ENCODE measurements at places on chromosomes 12 and 14.
A peak's percentile ranks its signal among the peaks of the same experiment; 100 is the strongest.

DNA sequence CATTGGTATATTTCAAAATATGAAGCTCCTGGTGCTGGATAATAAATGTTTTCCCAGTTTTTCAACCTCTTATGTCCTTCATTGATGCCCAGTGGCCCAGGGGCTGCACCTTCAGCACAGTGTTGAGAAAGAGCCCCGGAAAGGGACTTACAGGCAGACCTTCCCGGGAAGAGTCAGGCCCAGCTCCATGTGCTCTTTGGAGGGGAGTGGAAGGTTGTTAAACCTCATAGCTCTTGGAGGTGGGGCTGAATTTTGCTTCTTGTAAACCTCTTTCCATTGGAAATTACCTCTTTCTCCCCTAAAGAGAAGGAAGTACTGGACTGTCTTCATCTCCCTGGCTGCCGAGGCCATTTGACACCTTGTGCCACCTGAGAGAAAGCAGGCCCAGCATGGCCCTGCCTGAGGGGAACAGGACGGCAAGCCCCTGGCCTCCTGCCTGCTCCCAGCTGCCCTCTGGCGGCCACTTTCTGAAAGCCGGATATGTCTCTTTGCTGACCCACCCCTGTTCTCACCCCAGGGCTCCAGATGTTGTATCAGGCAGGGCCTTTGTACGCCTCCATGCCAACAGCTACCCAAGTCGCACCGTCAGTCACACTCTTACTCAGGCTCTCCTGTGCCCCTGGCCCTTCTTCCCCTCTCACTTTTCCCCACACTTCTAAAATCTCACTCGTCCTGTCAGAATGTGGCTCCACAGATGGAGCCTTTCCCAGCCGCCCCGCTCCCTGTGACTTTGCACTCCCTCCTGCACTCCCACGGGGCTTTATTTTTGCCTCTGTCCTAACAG is 43.0 kb downstream of the EVL start:
- DNase-seq: peak; percentile 88

GRCh38 chr12:113103756-113104450 is 31.7 kb downstream of the RASAL1 start:
- no peak for DNase-seq

DNA sequence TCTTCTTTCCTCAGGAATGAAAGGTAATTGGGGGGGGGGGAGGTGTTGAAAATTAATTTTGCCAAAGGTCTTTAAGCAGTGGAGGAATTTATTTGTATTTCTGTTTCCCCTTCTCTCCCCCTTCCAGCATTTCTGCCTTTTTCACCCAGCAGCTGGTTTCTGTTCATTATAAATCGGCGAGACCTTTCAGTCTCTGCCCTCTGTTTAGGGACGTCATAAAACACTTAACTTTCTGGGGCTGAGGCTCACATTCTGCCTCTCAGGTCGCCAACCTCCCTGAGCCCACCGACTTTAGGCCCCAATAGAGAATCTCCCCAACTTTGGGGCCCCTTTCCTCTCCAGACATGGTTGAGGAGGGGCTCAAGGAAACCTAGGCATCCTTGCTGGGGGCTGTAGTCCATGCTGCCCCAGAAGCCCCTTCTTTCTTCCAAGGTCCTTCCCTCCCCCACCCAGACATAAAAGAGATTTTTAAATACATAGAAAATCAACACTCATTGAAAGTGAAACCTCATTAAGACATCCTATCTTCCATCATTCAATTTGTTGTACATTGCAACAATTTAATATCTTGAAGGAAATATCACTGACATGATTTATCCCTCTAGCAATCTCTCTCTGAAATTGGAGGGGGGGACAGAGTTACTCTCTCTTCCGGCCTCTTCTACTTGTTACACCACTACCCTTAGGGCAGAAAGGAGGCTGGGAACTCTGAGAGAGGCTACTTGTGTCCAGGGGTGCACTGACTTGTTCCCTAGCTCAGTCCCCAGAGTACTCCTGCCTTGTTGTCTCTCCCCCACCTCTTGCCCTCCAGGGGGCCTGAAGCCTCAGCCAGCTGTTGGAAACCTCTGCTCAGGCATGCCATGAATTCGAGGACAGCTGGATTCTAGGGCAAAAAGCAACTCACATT is 2.5 kb upstream of the HOXC6 start:
- DNase-seq: no peak

- no peak for DNase-seq
These were observed 1.6 kb downstream of the TSSK4 start for GRCh38 chr14:24207104-24207551.

GRCh38 chr14:55650992-55651391 is 71.0 kb downstream of the KTN1 start:
- DNase-seq: no peak

DNA sequence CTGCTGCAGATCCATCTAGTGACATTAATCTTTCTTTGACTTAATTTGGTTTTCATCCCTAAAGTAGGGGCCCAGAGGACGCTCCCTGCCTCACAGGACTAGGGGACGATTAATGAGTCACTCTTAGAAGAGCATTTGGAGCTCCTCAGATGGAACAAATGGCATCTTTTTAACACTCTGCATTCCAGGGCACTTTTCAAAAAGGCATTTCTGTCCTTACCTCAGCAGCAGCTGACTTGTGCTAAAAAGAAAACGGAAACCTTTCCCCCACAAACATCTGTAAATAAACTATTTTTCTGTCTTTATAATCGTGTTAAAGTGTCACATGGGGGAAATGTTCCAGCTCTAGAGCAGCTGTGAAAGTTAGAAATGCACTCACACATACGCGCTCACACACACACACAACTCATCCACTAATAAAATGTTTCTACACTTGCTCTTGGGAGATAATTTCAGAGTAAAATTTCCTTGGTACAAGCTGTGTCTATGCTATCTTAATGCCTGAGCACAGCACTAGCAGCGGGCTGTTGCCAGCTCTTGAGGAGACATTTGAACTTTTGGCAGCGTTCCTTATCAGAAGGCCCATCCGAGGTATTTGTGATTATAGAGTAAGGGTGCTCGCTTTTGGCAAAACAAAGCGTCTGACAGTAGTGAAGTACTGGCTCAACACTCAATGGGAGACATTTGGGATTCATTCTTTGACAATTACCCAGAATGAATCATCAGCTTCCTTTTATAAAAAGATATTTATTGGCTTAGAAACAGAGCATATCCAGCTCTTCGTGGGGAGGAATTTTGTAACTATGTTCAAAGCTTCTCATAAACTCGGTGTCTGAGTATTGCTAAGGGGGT is 141.3 kb downstream of the PLXNC1 start:
- no peak for DNase-seq

DNA sequence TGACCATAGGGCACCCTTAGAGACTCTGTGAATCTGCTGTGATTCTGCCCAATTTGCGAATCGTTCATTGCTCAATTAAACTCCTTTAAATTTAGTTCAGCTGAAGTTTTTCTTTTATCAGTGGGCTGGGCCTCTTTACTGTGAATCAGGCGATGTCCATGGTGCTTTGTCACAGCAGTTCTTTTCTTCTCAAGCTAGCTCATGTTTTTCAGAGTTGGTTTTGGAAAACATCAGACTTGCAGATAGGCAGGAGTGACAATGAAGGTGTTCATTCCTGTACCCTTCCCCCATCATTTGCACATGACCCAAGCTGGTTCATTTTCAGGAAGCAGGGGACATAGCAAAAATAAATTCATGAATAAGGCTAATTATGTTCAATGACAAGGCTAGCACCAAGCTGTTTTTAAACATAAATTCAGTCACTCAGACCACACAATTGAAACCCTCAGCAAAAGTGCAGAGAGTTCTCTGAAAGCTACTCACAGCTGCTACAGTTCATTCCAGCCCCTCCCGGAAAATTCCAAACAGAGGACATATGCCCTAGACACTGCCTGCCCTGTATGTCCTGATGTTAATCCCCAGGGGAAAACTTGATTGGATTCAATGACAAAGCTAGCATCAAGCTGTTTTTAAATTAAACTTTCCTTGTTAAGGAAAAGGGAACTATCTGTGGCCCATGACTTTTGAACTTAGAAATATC is 383.3 kb downstream of the C12orf75 start:
- no peak for DNase-seq

DNA sequence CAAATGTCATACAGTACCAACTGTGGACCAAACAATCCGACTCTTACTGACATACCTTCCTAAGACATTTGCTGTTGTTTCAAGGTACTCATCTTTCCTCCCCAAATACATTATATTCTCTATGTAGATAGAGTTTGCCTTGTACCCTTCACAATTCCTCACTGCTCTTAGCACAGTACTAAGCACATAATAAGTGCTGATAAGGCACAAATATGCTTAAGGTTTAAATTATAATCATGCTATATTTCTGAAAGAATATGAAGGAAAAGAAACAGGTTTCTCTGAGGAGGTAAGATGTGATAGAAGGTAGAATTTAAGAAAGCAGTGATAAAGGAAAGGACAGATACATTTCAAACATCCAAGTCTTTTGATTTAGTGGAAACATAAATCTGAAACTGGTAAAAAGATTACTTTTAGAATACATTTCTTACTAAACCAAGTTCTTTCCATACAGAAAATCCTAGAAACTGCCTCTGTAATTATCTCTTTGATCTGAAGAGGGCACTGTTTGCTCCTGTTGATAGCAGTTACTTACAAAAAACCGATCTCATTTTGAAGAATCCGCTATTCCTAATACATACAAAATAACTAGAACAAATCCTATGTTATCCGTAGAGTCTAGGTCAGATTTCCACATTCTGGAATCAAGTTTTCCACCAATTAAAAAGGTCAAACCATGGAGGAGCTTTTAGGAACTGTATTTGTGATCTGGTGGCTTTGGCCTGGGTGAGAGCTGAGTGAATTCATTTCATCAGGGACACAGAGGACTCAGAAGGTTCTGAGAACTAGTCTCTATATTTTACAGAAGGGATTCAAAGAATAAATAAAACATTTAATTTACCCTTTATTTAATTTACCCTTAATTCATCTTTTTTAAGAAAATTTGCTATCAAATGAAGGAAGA is 311.9 kb downstream of the DAD1 start:
- DNase-seq: no peak

- DNase-seq: peak; percentile 98
These were observed 2.4 kb downstream of the DHH start for GRCh38 chr12:49092086-49092815.

- DNase-seq: peak; percentile 15
These were observed 91.2 kb upstream of the PARP11 start for GRCh38 chr12:3964439-3964838.

DNA sequence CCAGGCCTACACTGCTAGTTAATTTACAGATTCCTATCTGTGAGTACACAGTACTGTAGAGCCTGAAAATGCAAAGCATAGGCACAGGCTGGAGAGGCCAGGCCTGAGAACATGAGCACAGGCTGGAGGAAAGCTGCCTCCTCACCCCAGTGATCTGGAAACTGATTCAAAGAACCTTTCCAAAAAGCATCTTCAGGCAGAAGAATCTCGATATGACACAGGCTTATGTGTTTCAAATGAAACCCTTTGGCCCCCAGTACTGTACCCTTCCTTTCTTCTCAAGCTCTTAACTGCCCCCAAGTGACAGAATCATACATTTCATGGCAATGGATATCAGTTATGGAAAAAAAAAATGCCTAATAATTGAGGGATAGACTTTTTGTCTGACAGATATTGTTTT is 122.0 kb downstream of the KCNC2 start:
- no peak for DNase-seq

GRCh38 chr14:105853907-105854599 is 327.7 kb downstream of the TMEM121 start:
- peak; percentile 9 for DNase-seq

DNA sequence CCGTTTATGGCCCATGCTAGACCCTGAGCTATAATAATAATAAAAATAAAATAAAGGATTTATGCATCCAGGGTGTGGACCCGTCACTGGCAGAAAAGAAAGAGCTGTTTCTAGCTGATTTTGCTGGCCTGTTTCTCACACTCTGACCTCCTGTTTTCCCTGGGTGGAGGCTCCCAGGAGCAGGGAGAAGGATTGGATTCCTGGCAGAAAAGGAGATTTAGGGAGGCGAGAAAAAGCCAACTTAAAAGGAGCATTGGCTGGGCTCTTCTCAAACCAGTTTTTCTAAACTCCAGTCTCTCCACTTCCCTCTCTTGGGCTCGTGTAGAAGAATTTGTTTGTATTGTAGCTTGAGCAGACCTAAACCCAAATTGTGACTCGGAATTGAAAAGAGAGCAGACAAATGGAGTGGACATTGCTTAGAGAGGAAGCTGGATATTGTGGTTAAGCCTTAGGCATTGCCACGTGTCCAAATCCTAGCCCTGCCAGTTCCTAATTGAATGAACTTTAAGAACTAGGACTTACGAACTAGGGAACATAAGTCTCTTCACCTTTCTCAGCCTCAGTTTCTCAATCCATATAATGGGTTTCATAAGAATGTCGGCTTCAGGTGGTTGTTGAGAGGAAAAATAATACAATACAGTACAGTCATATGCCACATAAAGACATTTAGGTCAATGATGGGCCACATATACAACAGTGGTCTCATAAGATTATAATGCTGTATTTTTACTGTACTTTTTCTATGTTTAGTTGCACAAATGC is 14.4 kb upstream of the TBX5 start:
- no peak for DNase-seq

GRCh38 chr12:42021469-42021868 is 123.2 kb downstream of the GXYLT1 start:
- DNase-seq: no peak

- DNase-seq: no peak
These were observed 448.5 kb downstream of the TMEM121 start for GRCh38 chr14:105974902-105975301.

DNA sequence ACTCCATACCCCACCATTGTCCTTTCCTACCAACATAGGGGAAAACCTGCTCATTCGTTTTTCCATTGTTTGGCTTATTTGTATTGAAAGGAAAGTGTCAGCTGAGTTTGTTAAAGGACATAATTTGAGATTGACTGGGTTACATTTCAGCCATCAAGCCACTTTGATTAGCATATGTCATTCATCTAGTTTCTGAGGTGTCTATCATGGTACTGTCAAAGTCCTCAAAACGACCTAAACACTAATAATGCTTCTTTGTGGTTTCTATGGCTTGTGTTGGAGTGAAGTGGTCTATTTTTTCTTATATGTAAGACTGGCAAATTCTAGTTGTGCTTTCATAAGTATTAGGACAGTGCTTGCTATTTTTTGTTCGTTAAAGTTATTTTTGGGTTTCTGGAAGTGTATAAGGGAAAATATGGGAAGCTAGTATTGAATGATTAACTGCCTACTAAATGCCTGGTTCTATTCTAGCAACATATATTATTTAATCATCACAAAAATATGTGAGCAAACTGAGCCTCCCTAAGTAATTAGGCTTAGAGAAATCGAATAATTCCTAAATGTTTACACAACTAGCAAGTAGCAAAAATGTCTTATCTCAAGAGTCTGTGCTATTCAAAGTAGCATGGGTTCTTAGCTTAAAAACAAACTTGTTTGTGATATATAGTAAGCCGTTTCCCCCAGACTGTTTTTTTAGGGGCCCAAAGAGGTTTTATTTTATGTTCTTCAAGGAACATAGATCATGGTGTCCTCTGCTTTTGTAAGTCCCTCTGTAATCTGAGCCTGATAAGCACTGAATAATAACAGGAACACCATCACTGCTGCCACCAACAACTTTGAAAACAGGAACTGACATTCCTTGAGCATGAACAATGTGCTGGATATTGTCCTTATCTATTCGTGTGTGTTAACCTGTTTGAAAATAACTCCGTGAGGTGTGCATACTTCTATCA is 67.1 kb downstream of the DERA start:
- DNase-seq: no peak

- DNase-seq: no peak
These were observed 6.7 kb upstream of the PTGER2 start for GRCh38 chr14:52307376-52307775.

- DNase-seq: no peak
These were observed 22.7 kb downstream of the FRMD6 start for GRCh38 chr14:51674294-51675002.
